Inflammatory macrophage treated with lipopolysaccharide for 4 hours (primary cell): ENCODE measurements at places on chromosomes 2 and 18.

- DNase-seq = no peak
These were observed 847 bp downstream of the HOXD8 start for GRCh38 chr2:176130147-176130956.

DNA sequence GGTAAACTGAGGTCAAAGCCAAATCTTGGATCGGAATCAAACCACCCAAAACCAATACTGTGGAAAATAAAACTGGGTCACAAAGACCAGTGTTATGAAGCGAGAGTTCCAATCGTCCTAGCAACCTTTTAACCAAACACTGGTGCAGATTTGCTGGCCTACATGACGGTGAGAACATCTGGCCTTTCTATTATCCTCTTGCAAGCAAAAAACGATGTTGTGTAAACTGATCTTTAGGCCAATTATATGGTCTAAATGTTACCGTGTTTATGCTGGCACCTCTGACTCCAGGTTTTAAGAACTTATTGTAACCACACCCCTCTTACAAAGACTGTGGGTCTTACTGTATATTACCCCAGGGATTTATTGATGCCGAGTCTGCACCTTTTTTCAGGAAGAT lies 145.9 kb downstream of the GFPT1 start:
- no peak for DNase-seq

DNA sequence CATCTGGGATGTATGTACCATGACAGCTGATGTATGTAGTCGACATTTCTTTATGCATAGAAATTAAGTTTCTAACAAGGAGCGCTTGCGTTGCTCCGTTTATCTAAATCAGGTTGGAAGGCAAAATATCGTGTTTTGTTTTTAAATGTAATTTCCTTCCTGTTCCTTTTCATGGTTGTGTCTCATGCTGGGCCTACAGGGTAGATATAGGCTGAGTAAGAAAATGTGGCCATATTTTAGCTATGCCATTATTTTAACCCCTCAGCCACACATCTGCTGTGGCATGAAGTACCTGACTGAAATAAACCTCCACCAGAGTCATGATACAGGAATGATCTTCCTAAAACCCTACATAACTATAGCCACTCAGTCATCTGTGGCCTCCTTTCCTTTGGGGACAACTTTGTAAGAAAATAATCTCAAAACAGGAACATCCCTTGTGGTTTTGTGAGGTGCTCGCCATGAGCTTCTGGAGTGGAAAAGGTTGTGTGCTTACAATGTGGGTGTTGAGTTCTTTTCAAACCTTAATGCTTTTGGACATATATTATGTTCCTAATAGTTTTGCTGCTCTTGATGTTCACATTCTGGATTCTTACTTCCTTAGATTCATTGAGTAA lies 214.3 kb downstream of the FAM210A start:
- DNase-seq = no peak

GRCh38 chr2:241797441-241798080 lies 11.4 kb upstream of the NEU4 start:
- DNase-seq = no peak

DNA sequence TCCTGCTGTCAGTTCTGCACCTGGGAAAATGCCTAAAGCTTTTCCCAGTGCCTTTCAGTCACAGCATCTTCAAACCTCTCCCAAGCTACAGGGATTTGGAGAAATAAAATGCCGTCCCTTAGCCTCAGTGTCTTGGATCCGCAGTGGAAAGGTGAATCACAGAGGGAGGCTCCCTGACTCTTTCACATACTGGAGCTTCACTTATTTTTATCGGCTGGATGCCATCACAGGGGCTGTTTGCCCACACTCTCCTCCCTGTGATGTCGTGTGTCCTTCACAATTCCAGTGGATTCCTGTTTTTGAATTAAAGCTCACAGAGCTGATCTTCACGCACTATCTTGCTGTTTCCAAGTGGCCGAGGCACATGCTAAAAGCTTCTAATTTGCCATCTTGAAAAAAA lies 1303.1 kb upstream of the DDX18 start:
- no peak for DNase-seq

DNA sequence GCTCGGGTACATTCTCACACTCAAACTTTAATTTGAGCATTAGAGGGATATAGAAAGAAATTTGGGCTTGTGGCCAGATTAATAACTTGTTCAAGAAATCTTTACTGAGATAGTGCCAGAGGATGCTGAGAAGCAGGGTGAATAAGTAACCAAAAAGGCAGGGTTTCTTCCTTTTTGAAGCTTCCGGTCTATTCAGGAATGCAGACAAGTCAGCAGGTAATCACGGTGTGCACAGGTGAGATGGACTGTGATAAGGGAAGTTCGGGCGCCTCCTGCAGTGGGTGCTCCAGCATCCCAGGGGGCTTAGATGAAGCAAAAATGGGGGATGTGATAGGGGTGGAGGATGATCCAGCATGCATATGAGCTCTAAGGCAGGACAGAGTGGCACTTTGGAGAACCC lies 44.9 kb upstream of the CYP1B1 start:
- no peak for DNase-seq

- no peak for DNase-seq
These were observed at the start of gene PAX3 for GRCh38 chr2:222298311-222299150. Gene PAX3, minus strand, starts transcription at chr2:222298998. Its CDS starts 383 bp downstream, at chr2:222298615.

- DNase-seq = no peak
These were observed 104.3 kb downstream of the NDUFA10 start for GRCh38 chr2:239920693-239921365.

GRCh38 chr2:239400596-239401066 lies at the start of gene HDAC4:
Gene HDAC4, minus strand, starts transcription at chr2:239401020. Its CDS starts 48,321 bp downstream, at chr2:239352699.
- no peak for DNase-seq

DNA sequence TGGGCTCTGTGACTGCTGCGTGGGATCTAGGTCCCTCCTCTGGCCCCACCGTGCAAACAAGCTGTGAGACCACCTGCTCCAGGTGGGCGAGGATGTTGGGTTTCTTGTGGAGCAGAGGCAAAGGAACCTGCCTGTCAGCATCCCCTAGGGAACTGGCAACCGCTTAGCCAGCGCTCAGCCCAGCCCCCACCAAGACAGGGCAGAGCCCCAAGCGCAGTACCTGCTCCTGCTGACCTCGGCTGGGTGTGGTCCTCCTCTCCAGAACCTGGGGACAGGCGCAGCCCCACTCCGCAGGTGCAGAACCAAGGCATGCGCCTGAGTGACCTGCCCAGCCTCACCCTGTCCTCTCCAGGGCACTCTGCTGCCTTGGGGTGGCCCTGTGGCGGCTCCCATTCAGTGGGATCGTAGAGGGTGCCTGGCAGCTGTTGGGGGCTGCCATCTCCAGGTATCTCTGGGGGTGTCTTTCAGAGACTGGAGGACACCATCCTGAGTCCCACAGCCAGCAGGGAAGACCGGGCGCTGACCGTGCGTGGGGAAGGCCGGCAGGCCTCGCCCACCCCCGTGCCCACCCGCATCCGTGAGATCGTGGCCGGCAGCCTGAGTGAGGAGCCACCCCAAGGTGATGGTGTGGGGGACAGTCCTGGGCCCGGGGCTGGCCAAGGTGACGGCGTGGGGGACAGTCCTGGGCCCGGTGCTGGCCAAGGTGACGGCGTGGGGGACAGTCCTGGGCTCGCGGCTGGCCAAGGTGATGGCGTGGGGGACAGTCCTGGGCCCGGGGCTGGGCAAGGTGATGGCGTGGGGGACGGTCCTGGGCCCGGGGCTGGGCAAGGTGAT lies 12.3 kb downstream of the CROCC2 start:
- no peak for DNase-seq
